ENCODE measurements at places on chromosomes 7 and 10.

DNA sequence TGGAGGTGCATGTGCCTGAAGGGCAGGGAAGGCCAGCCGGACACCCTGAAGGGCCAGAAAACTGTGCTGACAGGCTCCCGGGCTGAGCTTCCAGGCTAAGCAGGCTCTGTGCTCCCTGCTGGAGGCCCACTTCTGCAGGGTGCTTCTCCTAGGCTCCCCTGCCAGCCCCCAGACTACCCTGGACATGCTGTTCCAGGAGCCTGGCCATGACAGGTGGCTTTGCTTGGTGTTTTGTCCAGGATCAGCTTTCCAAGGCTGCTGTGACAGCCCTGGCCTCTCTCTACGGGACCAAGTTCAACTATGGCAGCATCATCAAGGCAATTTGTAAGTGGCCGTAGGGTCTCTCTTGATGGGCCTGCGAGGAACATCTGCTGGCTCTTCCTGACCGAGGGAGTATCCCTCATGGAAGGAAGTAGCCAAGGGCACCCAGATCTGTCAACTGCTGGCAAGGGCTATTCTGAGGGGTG, 5.3 kb downstream of the CPA1 start:
- DNase-seq: no peak

- DNase-seq: no peak
These were observed 29.6 kb downstream of the FGFBP3 start for GRCh38 chr10:91879515-91880170.

DNA sequence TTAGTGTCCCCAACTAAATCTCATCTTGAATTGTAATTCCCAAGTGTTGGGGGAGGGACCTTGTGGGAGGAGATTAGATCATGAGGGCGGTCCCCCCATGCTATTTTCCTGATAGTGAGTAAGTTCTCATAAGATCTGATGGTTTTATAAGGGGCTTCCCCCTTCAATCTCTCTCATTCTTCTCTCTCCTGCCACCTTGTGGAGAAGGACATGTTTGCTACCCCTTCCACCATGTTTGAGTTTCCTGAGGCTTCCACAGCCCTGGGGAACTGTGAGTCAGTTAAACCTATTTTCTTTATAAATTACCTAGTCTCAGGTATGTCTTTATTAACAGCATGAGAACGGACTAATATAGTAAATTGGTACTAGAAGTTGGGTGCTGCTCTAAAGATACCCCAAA, 365.6 kb downstream of the ANKRD7 start:
- no peak for DNase-seq

GRCh38 chr7:138079137-138079536, 2.9 kb downstream of the AKR1D1 start:
- no peak for DNase-seq

- DNase-seq: no peak
These were observed 9.9 kb downstream of the TASOR2 start for GRCh38 chr10:5694573-5694972.

DNA sequence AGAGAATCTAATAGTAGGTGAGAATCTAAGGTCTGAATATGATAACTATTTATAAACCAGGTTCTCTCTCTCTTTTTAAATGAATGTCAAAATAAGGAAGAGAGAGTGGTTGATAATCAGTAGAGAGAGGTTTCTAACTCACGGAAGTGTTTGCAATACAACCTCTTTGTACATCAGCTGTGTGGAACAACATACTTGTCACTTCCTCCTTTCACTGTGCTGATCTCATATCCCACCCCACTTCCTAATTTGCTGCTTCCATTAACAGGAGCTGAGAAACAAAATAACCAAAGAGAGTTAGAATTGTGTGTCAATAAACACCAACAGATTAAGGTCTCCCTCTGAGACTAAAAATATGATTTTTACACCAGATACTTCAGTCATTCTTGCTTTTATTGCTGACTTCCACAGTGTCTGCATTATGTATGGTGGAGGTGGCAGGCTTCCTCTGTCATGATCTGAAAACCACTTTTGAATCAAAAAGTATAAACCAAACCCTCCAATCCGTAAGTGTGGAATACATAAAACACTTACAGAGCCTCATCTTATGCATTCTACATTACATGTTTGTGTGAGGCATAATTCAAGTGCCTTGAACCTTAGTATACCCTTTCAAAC, 25.0 kb downstream of the CACUL1 start:
- DNase-seq: no peak

DNA sequence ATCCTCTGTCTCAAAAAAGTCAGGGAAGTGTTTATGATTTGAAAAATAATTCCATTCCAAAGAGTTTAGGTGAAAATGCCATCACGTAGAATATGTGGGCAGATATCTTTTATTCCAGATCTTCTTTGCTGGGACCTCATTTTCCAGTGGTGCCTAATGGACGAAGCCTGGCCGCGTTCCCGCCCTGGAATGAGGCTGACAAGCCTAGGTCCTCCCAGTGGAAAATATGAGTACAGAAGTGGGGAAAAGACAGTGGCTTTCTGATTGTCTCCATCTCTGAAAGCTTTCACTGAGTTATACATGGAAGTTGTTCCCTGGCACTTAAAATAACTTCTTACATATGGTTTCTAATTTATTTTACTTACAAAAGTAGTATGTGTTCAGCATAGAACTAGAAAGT, 139.4 kb downstream of the TACC2 start:
- no peak for DNase-seq
